ENCODE measurements at places on chromosomes 6 and 20. TPM values are rescaled to one million over a fixed set of nuclear protein-coding genes. Genes with fewer than 3 reads are reported as not detected.

The SLC22A16 gene
- not detected for total RNA-seq

The DDAH2 gene
- 106 TPM for total RNA-seq

The VSX1 gene
- not detected for total RNA-seq

The HDGFL1 gene
- total RNA-seq, result not detected

The OR2H1 gene
- not detected for total RNA-seq

The VNN1 gene
- 0.69 TPM for total RNA-seq

The ZSCAN23 gene
- 0.10 TPM for total RNA-seq

The PRDM13 gene
- not detected for total RNA-seq

The SAMD5 gene
- total RNA-seq, result 1.00 TPM

The TMEM244 gene
- not detected for total RNA-seq

The RFX6 gene
- total RNA-seq, result not detected

The DEFB128 gene
- not detected for total RNA-seq

The NR2E1 gene
- not detected for total RNA-seq

The GNRH2 gene
- total RNA-seq, result not detected

The SIRT5 gene
- 7.5 TPM for total RNA-seq

All from mammary microvascular endothelial cell (primary cell).